NCI-H2081 treated with DMSO at 0.1 percent for 48 hours (cell line): ENCODE measurements at places on chromosomes 5 and 9.

GRCh38 chr5:99061299-99061698 lies 132.5 kb upstream of the CHD1 start:
- DNase-seq, result no peak

GRCh38 chr9:69760278-69760610 lies 433 bp upstream of the PTAR1 start:
- no peak for DNase-seq

DNA sequence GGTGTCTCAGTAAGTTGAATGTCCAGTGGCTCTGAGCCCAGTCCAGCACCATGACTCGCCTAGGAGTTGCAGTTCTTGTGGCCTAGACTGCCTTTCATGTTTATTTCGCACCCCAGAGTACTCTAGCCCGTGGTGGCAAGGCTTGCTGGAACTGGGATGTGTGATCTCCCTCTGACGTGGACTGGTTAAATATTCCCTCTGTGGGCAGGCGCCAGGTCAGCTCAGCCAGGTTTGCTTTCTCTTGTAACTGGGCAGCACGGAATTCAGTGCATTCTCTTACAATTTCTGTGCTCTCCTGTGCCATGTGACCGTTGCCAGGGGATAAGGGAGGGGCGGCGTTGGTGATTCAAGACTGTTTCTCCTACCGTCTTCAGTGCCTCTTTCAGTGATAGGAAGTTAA lies 270.8 kb downstream of the KDM4C start:
- no peak for DNase-seq

- no peak for DNase-seq
Measured at GRCh38 chr5:31470608-31471007, 61.3 kb downstream of the DROSHA start.

- DNase-seq, result no peak
Measured at GRCh38 chr9:125914411-125914810, 167.2 kb downstream of the PBX3 start.
